NT2/D1 (cell line): ENCODE measurements at places on chromosomes 11 and 22.

- no peak for DNase-seq
Observed at GRCh38 chr22:30893434-30894370, 74.9 kb downstream of the MORC2 start.

GRCh38 chr22:25062386-25063085 lies 110.0 kb downstream of the KIAA1671 start:
- no peak for DNase-seq

GRCh38 chr11:120579611-120580031 lies 68.1 kb downstream of the GRIK4 start:
- no peak for DNase-seq

DNA sequence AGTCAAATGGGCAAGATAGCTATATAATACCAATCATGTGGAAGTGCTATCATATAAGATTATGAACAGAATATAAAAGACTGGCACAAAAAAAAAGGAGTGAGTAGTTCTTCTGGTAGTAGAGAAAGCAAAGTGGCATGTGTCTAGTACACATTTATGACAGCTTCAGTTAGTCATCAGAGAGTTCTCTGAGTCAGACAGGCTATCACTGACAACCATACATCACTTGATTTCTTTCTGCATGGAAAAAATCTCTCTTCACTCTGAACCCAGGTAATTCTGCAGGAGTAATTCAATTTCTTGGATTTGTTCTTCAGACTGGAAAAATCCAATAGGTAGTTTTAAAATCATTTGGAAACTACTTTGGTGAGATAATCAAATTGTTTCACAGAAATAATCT lies 286.8 kb upstream of the ANO3 start:
- DNase-seq, result no peak

GRCh38 chr11:115889712-115890111 lies 385.5 kb upstream of the CADM1 start:
- no peak for DNase-seq

GRCh38 chr11:112174789-112175598 lies at the start of gene BCO2:
Gene BCO2, plus strand, starts transcription at chr11:112175512. Its CDS starts 90 bp downstream, at chr11:112175602.
- DNase-seq, result peak; percentile 15

GRCh38 chr11:3154001-3154599 lies 11.0 kb downstream of the OSBPL5 start:
- DNase-seq, result no peak

DNA sequence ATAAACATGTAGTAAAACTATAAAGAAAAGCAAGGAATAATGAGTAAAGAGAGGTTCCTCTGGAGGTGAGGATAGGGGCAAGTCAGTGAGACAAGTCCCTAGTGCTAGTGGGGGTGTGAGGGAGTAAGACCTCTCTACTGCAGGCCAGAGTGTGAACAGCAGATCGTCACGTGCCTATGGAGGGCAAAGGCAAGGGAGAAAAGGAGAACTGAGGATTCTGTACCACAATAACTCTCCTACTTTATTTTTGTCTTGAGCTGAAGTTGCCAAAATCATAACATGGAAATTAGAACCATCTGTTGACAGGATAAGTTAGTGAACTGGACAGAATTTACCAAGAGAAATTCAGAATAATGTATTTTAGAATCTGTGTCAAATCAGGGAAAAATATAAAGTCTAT lies 77.6 kb downstream of the ENTHD1 start:
- DNase-seq, result no peak

- no peak for DNase-seq
Observed at GRCh38 chr22:31870890-31871289, 73.4 kb upstream of the YWHAH start.

GRCh38 chr11:74989260-74989638 lies 516 bp downstream of the NEU3 start:
- DNase-seq, result no peak

DNA sequence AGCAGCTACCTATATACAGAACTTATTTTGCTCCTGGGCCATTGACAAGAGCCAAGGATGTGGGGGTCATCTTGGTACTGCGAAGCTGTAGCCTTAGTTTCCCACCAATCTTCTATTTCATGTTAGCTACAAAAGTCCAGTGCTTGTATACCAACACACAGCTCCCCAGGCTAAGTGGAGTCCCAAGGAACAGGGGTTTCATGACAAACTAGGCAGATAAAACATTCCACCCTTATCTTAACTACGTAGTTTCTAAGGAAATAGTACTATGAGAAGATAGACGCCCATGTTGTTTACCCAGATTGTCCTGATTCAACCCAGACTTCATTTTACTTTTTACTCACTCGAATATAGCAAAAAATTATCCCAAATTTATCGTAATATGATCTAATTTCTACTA lies 218.5 kb downstream of the DYNC2H1 start:
- DNase-seq, result no peak

- DNase-seq, result no peak
Observed at GRCh38 chr22:40746428-40747220, 67.3 kb downstream of the MCHR1 start.

- no peak for DNase-seq
Observed at GRCh38 chr11:3810951-3811350, 2.6 kb downstream of the PGAP2 start.

GRCh38 chr11:134034496-134035381 lies 34.1 kb upstream of the JAM3 start:
- no peak for DNase-seq

GRCh38 chr11:5690736-5691135 lies 1.1 kb downstream of the TRIM22 start:
- DNase-seq, result no peak

- DNase-seq, result no peak
Observed at GRCh38 chr11:70115778-70116177, 37.7 kb downstream of the ANO1 start.

- no peak for DNase-seq
Observed at GRCh38 chr11:76861490-76861953, 804 bp downstream of the ACER3 start.

DNA sequence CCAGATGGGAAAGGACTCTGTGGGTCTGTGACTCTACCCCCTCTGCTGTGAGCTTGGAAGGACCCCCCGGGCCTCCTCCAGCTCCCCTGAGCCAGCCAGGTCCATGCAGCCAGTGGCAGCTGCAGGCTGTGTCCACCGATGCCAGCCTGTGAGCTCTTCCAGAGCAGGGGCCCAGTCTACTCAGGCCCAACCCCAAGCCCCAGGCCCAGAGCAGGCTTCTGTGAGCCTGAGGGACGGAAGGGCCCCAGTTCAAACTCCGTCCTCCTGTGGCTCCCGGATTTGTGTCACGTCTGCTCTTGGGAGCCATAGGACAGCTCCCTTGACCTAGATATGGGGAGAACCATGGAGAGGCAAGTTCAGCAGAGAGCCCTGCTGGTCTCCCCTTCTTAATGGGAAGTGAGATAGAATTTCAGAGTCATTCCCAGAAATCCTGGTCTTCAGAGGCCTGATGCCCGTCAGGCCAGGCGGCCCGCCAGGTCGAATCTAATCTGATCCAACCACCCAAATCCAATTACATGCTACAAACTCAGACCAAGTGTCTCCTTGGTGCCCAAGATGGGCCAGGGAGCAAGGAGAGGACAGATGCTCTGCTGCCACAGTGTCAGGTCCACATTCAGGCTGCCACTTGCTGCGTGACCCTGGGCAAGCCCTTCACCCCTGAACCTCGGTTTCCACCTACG lies 75.1 kb downstream of the SCUBE1 start:
- DNase-seq, result no peak

- no peak for DNase-seq
Observed at GRCh38 chr11:24896118-24896835, 399.4 kb downstream of the LUZP2 start.

GRCh38 chr22:42317008-42317407 lies 46.6 kb upstream of the TCF20 start:
- no peak for DNase-seq

DNA sequence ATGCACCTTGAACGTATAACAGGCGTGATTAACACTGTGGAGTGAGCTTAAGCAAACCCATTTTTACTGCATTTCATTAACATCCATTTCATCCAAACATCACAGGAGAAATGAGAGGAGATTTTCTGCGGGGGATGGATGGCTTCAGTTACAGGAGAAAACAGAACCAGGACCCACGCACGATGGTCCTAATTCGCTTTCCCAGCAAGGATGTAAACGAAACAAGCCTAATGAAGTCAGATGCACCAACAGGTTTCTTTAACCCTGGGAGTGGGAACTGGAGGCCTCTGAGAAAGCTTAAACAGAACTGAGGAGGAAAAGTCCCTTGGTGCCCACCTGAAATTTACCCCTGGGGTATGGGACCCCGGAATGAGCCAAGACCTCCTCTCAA lies 2.7 kb downstream of the CADM1 start:
- DNase-seq, result no peak

DNA sequence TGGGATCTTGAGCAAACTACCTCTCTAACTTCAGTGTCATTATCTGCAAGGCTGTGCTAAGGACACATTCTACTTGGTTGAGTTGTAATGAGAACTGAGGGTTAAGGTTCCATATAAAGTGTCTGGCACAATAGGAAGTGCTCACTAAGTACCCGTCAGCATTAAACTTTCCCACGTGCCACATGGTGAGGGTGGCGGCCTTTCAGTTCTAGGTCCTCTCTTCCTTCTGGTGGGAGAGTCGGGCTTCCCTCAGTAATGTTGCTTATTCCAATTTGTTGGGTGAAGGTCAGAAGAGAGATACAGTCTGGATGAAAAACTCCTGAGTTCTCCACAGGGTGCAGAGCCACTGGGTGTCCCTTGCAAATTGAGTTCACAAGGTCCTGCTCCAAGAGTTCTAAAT lies 4.6 kb upstream of the CD6 start:
- no peak for DNase-seq

DNA sequence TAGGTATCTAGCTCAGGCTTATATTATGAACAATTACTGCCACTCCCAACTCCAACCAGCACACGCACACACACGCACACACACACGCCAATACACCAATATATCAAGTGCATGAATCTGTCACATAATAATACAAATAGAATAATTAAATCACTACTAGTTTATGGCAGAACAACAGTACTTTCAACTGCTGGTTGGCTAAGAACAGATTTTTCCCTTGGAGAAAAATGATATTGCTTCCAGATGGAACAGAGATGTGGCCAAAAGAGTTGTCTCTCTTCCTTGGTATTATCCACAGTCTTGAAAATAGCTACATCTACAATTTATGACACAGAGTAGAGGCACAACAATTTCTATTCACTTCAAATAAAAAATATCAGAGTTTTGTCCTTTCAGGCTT lies 538.3 kb upstream of the FAT3 start:
- no peak for DNase-seq

GRCh38 chr22:38318792-38319773 lies 1.9 kb upstream of the CSNK1E start:
- DNase-seq, result no peak

DNA sequence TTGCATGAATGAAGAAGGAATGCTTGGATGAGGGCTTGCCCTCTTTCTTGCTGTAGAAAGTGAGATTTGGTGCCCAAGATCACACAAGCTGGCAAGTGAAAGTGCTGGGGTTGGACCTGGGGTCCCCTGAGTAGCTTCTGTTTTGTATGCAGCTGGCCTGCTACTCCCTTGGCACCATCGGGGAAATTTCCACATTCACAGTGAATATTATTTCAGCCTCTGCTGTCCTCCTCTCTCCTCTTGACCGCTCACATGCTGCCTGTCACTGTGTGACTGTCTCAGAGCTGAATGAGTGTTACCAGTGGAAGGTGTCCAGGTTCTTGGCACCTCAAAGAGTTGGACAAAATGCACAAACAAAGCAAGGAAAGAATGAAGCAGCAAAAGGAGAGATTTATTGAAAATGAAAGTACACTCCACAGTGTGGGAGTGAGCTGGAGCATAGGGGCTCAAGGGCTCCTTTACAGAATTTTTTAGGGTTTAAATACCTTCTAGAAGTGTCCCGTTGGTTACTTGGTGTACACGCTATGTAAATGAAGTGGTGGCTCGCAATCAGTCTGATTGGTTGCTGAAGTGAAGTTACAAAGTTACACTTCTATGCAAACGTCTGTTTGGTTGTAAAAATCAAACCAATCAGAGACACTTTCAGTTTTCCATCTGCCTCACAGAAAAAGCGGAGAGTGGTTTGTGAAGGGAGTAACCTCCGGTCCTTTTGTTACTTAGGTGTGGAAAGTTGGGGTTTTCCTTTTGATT lies 87.4 kb downstream of the DEPDC5 start:
- DNase-seq, result no peak

DNA sequence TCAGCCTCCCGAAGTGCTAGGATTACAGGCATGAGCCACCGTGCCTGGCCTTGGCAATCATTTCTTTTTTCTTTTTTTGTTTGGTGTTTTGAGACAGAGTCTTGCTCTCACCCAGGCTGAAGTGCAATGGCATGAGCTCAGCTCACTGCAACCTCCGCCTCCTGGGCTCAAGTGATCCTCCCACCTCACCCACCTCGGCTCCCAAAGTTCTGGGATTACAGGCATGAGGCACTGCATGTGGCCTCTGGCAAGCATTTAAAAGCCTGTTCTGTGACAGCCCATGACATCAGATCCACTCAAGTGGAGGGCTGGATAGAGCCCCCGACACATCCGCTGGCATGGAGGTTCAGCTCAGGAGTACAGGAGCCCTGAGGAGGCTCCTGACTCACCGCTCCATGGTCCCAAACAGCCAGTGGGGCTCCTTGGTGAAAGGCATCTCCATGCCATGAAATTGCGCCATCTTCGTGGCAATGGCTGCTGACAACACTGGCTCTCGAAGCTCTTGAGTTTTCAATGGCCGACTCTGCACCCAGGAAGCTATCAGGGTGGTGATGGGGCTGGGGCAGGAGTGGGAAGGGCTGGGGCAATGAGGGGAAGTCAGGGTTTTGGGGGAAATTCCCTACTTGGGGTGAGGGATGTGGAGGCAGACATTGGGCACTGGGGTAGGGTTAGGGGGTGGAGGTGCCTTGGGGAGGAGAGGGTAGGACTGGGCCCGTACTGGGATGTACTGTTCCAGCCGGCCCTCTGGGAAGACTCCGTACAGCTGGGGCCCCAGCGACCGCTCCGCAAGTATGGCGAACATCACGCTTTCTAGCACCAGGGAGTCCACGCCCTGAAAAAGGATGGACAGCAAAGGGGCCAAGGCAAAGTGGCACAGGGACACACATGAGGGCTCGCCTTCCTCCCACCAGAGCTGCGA lies 1.4 kb downstream of the CHKB start:
- DNase-seq, result no peak

DNA sequence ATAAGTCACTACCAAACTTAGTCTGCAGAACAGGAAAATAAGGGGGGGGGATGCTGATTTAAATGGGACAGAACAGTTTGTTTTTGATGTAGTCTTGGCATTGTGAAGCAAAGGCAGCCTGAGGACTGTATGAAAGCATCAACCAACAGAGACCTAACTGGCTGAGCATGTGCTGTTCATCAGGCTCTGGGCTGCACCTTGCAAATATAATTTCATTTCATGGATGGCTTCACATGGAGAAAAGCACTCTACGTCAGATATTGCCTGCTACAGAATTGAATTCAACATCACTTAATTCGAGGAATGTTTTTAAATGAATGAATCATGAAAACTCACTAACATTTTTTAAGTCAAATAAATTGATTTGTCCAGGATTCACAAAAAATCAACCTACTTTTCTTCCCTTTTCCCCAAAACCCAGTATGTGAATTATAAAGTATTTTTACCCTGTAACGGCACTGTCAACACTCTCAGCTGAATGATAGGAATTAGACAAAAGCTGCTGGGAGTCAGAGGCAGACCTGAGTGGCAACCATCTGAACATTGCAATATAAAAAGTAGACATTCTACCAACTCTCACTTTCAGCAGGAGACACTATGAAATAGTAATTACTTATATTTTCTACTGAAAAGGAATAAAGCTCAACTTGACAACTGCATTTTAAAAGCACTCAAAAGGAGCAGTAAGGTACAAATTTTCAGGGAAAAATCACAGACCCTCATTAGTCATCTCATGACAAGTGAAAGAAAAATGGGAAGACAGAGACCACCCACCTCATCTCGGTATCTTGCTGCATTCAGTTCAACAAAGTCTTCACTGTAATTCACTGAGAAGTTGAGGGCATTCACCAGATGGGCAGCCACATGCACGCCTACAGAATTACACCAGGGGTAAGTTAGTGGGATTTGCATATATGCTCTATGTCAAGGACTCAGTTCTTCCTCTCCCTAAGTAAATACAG lies 47.5 kb downstream of the NOX4 start:
- no peak for DNase-seq
